ENCODE measurements at places on chromosomes 4 and X.

DNA sequence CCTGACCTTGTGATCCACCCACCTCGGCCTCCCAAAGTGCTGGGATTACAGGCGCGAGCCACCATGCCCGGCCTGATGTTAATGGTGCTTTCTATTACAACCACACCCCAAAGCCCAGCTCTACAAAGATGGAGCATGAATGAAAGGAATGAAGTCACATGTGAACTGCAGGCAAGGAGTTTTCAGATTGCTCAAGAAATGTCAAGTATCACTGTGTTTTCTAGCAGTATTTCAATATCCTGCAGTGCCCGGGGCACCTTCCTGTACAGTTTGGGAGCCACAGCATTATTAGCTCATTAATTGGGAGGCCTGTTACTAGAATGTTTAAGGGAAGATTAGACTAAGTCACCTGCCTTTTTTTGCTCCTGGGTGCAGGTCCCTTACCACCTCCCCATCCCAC is 40.1 kb downstream of the PRIMPOL start:
- DNase-seq, result no peak

DNA sequence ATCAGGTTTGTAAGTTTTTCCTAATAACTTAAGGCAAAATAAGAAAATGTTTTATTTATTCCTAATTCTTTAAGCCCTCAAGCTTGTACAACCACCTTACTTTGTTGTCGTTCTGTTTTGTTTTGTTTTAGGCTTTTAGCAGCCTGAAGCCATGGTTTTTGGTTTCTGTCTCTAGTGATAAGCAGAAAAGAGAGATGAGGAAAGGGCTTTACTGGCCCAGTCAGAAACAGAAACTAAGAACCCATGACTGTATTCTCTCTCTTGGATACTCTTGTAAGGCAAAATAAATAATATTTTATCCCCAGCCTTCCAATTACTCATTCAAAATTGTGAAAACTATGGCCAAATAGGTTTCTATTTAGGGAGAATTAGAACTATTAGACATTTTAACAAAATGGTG is 29.4 kb downstream of the TBC1D19 start:
- DNase-seq, result no peak

GRCh38 chr4:115274545-115274944 is 161.1 kb upstream of the NDST4 start:
- no peak for DNase-seq

- DNase-seq, result peak; percentile 73
These were observed 10.9 kb upstream of the CLTRN start for GRCh38 chrX:15675490-15675921.

DNA sequence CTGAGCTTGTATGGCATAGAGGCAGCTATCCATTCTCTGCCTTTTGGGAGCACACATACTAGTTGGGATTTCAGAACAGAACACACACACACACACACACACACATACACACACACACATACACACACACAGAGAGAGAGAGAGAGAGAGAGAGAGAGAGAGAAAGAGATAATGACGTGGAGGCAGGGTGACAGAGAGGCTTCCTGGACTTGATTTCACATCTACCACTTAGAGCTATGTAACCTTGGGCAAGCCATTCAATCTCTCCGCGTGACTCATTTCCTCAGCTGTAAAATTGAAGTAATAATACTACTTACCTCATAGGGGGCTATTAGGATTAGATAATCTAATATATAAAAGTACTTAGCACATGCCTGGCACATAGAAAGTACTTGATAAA is 12.3 kb upstream of the GRIA3 start:
- no peak for DNase-seq

DNA sequence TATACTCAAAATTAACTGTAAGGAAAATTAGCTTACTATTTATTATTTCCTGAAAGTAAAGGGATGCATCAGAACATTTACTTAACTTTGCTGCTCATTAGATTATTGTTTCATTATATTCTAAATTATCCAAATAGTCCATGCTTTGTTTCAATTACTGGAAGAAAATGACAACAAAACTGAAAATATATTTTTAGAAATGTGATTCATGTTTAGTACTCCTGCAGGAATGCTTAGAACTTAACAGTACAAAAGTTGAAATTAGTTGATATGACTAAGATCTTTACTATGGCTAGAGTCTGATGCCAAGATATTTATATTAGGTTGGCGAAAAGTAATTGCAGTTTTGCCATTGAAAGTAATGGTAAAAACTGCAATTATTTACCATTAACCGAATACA is 660.5 kb upstream of the PABPC4L start:
- DNase-seq, result no peak

- no peak for DNase-seq
These were observed 74.0 kb downstream of the AFF2 start for GRCh38 chrX:148574237-148574973.

DNA sequence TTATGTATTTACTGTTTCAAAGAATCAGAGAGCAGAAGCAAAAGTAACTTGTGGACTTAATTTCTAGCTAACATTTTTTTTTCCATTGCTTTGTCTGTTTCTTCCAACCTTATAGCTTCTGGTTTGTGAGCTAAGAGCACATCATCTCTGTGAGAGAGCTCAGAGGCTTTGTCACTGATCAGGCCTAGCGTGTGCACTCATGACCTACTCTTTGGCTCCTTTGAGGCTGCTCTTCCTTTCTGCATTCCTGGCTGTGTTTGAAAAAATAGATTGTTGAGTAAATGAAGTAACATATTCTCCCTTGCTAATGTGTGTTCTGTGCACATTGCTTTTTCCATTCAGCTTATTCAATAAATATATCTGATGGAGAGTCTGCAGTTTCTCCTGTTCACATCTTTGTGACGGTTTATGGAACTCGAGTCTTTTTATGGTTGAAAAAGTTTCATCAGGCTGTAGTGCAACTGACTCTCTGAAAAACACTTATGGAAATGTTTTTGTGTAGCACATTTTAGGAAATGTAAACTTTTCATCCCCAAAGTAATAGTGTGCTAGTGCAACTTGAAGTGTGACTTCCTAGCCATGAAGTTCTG is 133.0 kb downstream of the RAPGEF2 start:
- no peak for DNase-seq

- no peak for DNase-seq
These were observed 8.5 kb downstream of the OGT start for GRCh38 chrX:71541210-71542022.

DNA sequence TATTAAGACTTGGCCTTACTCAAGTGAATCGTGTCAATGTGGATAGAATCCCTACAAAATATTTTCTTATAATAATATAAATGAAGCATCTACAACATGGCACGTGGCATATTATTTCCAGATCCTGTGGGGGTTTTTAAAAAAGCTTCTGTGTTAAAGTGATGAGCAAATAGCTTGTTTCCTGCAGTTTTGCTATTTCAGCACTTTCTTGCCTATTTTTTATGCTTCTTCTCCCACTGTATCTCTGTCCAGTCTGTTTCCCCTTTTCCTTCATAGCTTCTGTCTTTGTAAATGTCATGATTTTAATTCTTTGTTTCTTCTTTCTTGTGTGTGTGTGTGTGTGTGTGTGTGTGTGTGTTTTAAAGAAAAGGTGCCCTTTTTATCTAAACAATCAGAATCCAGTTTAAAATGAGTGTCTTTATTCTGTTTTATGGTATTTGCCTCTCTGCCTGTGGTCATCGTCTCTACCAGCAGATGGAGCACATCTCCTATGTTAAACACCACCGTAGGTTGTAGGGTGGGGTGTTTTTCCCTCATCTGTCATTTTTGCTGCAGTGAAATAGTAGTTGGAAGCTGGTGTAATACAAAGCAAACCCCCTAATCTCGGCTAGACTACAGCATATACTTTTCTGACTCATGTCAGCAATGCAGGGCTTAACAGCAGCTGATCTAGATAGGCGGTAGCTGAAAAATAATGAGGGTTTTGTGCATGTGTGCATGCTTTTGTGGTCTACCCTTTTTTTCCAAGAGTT is 33.1 kb downstream of the FTHL17 start:
- DNase-seq, result no peak

GRCh38 chrX:39821709-39822095 is 276.1 kb downstream of the BCOR start:
- DNase-seq, result no peak

GRCh38 chr4:6910340-6910959 is 824 bp downstream of the TBC1D14 start:
- no peak for DNase-seq
